ENCODE measurements at places on chromosomes 13 and 19.

DNA sequence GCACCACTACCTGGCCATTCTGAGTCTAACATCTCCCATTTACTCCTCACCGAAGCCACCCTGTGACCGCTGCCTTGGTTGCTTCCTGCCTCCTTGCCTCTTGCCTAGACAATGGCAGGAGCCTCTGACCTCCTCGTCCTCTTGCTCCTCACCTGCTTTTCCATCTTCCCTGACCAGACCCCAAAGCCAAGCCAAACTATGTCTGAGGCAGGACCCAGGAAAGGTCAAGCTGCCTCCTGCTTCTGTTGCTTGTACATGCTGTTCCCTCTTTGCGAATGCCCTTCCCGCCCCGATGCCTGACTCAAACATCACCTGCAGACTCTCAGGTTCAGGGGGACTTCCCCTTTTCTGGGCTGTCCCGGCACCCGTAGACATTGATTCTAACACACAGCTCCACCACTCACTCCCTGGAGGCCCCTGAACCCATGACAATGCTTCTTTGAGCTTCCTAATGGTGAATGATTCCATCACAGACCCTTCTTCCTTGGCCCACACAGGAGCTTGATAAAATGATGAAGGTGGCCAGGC, 60.8 kb downstream of the F2RL3 start:
- DNase-seq: no peak

GRCh38 chr19:16676101-16676798, 15.3 kb downstream of the TMEM38A start:
- no peak for DNase-seq

DNA sequence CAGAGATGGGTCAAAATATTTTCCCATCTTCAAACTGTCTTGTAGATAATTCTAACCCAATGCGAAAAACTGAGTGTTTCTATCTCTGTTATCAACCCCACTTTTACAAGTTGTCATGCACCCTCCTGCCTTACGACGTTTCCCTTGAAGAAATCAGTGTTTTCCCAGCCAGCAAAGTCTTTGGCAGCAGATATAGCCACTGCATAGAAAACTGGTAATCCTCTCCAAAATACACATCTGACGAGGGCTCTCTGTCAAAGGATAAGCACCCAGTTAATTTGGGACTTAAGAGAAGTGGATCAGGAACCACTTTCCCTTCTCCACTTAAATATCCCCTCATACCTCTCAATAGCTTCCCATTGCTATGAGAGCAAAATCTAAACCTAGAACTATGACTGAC, 351.9 kb upstream of the MIR17HG start:
- no peak for DNase-seq

- no peak for DNase-seq
Measured at GRCh38 chr13:107104631-107105030, 536.7 kb upstream of the ARGLU1 start.

- DNase-seq: no peak
Measured at GRCh38 chr13:88937384-88937783, 1266.2 kb downstream of the SLITRK5 start.

DNA sequence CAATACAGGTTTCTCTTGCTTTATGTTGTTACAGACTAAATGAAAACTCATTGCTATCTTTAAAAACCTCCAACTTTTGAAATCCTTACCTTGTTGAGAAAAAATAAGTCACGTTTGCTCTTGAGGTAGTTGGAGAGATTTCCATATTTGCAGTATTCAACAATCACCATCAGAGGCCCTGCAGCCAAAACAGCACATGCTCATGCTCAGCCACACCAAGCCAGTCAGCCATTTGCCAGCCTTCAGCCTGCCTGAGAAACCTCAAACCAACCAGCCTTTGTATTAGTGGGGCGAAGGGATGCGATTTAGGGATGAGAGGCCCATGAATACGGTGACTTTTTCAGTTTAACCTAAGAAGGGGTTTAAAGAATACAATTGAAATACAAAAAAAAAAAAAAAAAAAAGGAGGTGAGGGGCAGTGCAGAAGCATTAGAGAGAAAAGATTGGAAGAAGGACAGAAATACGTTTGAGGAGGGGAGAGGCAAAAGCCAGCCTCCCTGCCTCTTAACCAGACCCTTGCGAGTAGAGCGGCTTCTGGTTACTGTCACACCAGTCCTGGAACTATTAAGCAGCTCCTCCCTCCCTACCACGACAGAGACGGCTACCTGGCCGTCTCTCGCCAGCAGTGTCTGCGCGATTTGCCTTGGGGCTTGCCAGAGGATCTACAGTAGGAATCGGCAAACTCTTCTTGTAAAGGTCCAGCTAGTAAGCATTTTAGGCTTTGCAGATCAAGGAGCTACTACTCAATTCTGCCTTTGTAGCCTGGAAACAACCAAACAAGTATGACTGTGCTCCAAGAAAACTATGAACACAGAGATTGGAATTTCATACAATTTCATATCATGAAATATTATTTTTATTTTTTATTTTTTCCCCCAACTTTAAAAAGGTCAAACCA, 167.3 kb downstream of the FLT1 start:
- no peak for DNase-seq

DNA sequence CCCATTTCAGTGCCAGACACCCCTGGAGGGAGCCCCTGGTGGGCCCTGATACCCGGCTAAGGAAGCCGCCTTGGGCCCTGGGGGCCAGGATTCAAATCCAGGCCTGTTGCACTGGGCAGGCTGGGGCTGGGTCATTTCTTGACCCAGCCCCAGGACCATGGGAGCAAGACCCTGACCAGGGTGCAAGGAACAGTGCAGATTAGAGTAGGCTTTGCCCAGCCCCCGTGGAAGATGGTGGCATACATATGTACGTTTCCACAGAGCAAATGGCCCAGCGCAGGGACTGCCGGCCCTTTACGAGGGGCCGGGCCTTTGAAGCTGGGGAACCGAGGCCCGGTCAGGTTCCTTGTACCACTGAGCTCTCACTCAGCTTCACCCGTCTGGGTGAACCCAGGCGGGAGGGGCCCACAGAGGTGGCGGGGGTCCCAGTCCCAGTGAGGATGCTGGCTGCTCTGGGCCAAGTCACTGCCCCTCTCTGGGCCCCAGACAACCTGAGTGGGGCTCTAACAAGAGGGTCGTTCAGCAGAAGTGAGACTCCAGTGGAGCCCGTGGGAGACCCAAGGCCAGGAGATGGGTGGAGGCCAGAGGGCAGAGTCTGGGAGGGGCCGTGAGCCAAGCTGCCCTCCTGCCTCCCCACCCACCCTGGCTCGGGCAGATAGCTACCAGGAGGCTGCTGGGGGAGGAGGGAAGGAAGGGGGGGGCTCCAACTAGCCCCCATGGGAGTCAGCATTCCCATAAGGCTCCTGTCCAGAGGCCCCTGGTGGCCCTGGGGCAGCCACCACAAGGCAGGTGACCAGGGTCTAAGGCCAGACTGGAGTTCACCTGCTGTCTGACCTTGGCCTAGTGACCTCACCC, 2.7 kb downstream of the MKNK2 start:
- no peak for DNase-seq

- no peak for DNase-seq
Measured at GRCh38 chr19:50447053-50447452, 14.4 kb downstream of the MYBPC2 start.

GRCh38 chr13:63308549-63309165, 1893.0 kb upstream of the PCDH20 start:
- DNase-seq: no peak

- DNase-seq: no peak
Measured at GRCh38 chr13:30718661-30719524, 16.4 kb upstream of the ALOX5AP start.

GRCh38 chr19:15159251-15159650, 41.5 kb downstream of the NOTCH3 start:
- no peak for DNase-seq
